Left ventricle myocardium inferior (tissue), 1 donor: ENCODE measurements at places on chromosomes 11 and 22. TPM values are rescaled to one million over a fixed set of nuclear protein-coding genes. Genes with fewer than 3 reads are reported as not detected.

DGCR2 gene
- total RNA-seq: 33.0 TPM

PATE4 gene
- not detected for total RNA-seq

SLC22A25 gene
- total RNA-seq: not detected

GAB4 gene
- total RNA-seq: not detected

DNA sequence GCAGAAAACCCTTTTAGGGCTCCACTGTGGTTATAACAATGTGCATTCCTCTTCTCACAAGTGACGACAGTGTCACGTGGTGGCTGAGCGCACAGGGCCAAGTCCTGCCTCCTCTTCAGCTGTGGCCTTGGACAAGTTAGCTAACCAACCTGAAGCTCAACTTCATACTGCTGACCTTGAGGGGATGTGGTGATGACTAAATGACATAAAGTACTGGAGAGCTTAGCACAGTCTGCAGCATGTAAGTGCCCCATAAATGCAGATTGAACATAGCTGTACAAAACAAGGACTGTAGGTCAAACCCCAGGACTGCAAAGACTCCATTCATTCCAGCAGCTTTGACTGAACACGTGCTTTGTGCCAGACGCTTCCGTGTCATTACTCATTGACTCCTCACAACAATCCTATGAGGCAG, 20.1 kb upstream of the MRGPRX2 start:
- no peak for DNase-seq
- H3K27ac ChIP-seq: no peak overlapping the region
- peaks cover 5% of the 10 kb centered on the region for H3K4me1 ChIP-seq

DNA sequence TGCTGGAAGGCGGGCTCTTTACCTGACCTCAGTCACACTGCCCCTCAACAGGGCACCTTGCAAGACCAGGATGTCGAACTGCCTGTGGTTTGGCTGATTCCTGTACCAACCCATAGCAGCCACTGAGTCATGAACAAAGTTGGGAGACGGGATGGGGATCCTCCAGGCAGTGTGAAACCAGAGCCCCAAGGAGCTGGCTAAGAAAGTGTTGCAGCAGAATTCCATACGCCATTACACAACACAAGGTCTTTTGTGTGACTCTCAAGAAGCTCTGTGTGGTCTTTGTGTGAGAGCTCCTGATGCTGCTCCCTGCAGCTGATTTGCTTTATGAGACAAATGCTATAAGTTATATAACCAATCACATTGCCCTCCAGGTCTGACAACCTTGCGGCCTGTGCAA, 617.7 kb downstream of the OPCML start:
- H3K27ac ChIP-seq: no peak overlapping the region
- H3K27me3 ChIP-seq: peaks cover 14% of the 10 kb centered on the region
- no peaks in the 10 kb centered on the region for H3K4me1 ChIP-seq
- H3K36me3 ChIP-seq: no peaks in the 10 kb centered on the region

DNA sequence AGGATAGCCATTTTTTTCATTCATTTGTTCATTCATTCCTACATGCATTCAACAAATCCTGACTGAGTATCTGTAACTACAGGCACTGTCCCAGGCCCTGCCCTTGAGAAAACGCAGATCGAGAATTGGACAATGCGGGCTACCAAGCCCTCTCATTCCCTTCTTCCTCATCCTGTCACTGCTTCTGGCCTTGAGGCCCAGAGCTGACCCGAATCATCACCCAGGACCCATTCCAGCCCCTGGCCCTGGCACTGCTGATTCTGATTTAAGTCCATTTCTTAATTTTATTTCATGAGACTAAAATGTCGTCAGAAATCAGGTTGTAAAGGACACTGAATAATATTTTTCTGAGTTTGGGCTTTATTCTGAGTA, 24.3 kb downstream of the COMMD9 start:
- DNase-seq: no peak
- H3K4me1 ChIP-seq: no peaks in the 10 kb centered on the region
- H3K4me3 ChIP-seq: no peak overlapping the region
- peaks cover 34% of the 10 kb centered on the region for H3K27me3 ChIP-seq
- no peaks in the 10 kb centered on the region for H3K36me3 ChIP-seq
- H3K27ac ChIP-seq: no peak overlapping the region

- peaks cover 57% of the 10 kb centered on the region for H3K4me1 ChIP-seq
- no peaks in the 10 kb centered on the region for H3K36me3 ChIP-seq
- DNase-seq: peak; percentile 63
- no peaks in the 10 kb centered on the region for H3K27me3 ChIP-seq
- H3K4me3 ChIP-seq: peak overlapping the region; percentile 83
Measured at GRCh38 chr22:38317995-38318715, 922 bp upstream of the CSNK1E start.

- H3K4me3 ChIP-seq: no peak overlapping the region
- H3K36me3 ChIP-seq: peaks cover 7% of the 10 kb centered on the region
- H3K4me1 ChIP-seq: peaks cover 12% of the 10 kb centered on the region
- no peak overlapping the region for H3K27ac ChIP-seq
- H3K27me3 ChIP-seq: no peaks in the 10 kb centered on the region
Measured at GRCh38 chr11:31779374-31779791, 31.7 kb downstream of the PAX6 start.

GRCh38 chr11:8870411-8871170, 40.4 kb upstream of the AKIP1 start:
- peaks cover 72% of the 10 kb centered on the region for H3K4me1 ChIP-seq
- no peaks in the 10 kb centered on the region for H3K27me3 ChIP-seq
- no peaks in the 10 kb centered on the region for H3K36me3 ChIP-seq
- H3K4me3 ChIP-seq: peak overlapping the region; percentile 94
- H3K27ac ChIP-seq: peak overlapping the region; percentile 93
- peak; percentile 57 for DNase-seq

- H3K4me1 ChIP-seq: peaks cover 86% of the 10 kb centered on the region
- H3K27ac ChIP-seq: peak overlapping the region; percentile 84
- no peak overlapping the region for H3K4me3 ChIP-seq
Measured at GRCh38 chr11:72840780-72841179, 26.6 kb downstream of the ATG16L2 start.

DNA sequence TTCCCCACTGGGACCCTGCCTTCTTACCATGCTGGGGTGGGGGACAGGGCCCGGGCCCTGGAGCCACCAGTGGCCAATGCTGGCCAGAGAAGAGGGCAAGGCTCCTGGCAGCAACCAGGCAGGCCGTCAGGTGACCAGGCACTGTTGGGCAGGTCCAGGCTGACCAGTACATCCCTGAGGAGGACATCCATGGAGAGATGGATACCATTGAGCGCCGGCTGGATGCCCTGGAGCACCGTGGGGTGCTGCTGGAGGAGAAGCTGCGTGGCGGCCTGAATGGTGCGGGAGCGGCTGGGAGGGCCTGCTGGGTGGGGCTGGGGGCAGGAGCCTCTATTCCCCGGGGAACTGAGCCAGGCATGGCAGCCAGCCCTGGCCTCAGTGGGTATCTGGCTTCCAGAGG, 21.0 kb downstream of the C22orf23 start:
- H3K4me1 ChIP-seq: peaks cover 51% of the 10 kb centered on the region
- H3K4me3 ChIP-seq: no peak overlapping the region
- H3K27ac ChIP-seq: peak overlapping the region; percentile 40
- DNase-seq: no peak

- peaks cover 36% of the 10 kb centered on the region for H3K4me1 ChIP-seq
- peak; percentile 53 for DNase-seq
- H3K27ac ChIP-seq: no peak overlapping the region
- H3K4me3 ChIP-seq: peak overlapping the region; percentile 52
- peaks cover 5% of the 10 kb centered on the region for H3K36me3 ChIP-seq
Measured at GRCh38 chr22:20979243-20979809, 2.8 kb upstream of the LZTR1 start.

- no peaks in the 10 kb centered on the region for H3K27me3 ChIP-seq
- H3K36me3 ChIP-seq: no peaks in the 10 kb centered on the region
- H3K4me3 ChIP-seq: no peak overlapping the region
- H3K27ac ChIP-seq: peak overlapping the region; percentile 55
- DNase-seq: no peak
Measured at GRCh38 chr11:22115470-22116029, 77.3 kb upstream of the ANO5 start.

GRCh38 chr22:17634696-17635095, 3.9 kb upstream of the BCL2L13 start:
- H3K27ac ChIP-seq: no peak overlapping the region
- no peak overlapping the region for H3K4me3 ChIP-seq
- H3K36me3 ChIP-seq: no peaks in the 10 kb centered on the region
- H3K4me1 ChIP-seq: peaks cover 24% of the 10 kb centered on the region

DNA sequence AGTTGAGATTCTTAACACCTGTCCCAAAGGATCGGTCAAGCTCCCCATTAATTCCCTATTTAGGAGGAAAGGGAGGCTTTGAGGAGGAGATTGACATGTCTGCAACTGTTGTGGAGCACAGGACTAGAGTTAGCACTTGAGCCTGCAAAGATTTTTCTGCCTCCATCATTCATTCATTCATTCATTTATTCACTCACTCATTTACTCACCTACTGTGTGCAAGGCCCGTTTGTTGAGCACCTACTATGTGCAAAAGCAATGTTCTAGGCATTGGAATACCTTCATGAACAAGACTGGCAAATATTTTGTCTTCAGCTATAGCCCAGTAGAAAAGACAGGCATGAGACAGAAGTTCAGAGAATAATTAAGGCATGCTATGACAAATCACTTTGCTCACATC, 43.2 kb upstream of the CD82 start:
- peaks cover 32% of the 10 kb centered on the region for H3K4me1 ChIP-seq
- no peak overlapping the region for H3K27ac ChIP-seq
- peaks cover 9% of the 10 kb centered on the region for H3K27me3 ChIP-seq
- H3K36me3 ChIP-seq: no peaks in the 10 kb centered on the region
- DNase-seq: no peak

- H3K27me3 ChIP-seq: peaks cover 21% of the 10 kb centered on the region
- no peaks in the 10 kb centered on the region for H3K4me1 ChIP-seq
- H3K4me3 ChIP-seq: no peak overlapping the region
- no peaks in the 10 kb centered on the region for H3K36me3 ChIP-seq
- DNase-seq: no peak
Measured at GRCh38 chr11:113549611-113550578, 74.7 kb upstream of the DRD2 start.
